ENCODE measurements at places on chromosomes 3 and 15.

DNA sequence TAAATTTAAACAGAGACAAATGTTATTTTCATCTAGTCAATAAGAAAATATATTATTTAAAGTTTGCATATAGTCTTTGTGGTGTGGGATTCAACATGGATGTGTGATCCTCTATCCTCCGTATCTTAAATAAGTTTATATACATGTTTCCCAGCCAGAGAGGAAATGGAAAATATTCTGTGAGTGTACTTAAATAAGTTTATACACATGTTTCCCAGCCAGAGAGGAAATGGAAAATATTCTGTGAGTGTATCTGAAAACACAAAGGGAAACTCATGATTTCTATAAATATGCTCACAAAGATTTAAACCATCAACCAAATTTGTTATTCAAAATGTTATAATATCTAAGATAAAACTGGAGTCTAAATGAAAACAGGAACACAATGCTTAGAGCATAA is 110.0 kb upstream of the MELTF start:
- DNase-seq = no peak

- no peak for DNase-seq
These were observed 24.1 kb upstream of the MRPS22 start for GRCh38 chr3:139319428-139320402.

GRCh38 chr3:162338514-162338913 is 841.9 kb downstream of the OTOL1 start:
- no peak for DNase-seq

DNA sequence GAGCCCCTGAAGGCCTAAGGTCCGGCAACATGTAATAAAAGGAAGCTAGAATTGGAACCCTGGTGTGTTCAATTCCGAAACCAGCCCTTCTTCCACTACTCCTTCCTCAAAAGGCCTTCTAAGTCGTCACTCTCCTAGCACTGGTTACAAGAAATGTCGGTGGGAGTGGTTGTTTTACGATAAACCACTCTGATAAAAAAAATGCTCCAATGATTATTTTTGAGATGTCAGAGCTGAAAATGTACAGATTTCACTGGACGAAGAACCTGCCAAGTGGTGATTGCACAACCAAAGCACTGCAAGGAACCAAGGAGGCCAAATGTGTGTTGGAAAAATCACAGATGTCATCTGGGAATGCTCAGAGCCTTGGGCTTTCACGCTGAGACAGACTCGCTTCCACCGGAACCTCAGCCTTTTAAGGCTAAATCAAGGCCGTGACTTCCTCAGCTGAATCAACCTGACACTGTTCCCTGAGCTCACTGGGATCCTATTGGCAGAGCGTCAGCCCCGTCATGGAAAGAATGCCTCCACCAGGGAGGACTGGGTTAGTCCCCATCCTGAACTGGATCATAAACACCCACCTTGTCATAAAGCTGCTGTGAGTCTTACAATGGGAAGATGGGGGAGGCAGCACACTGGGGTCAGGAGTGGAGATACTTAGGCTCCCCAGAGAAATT is 108.1 kb upstream of the THBS1 start:
- DNase-seq = no peak

GRCh38 chr3:56894881-56895431 is 93.2 kb upstream of the ARHGEF3 start:
- no peak for DNase-seq

DNA sequence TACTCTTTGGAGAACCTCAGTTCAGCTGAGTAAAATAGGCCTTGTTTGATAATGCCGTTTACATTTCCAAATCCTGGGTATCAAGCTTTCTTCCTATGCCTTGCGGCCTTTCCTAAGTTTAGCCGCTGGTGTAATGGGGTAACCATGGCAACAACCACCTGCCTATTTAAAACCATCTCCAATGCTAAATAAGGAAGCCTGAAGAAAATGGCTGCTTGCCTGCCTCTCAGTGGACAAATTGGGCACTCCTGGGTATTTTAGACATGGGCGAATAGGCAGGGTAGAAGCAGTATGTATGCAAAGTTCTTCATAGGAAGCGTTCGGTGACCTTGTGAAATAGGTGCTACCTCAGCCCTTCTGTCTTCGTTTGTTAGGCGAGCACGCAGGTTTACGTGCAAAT is 122.7 kb downstream of the DGKG start:
- DNase-seq = no peak

- DNase-seq = no peak
These were observed 236.9 kb downstream of the DTWD1 start for GRCh38 chr15:49857496-49858475.

DNA sequence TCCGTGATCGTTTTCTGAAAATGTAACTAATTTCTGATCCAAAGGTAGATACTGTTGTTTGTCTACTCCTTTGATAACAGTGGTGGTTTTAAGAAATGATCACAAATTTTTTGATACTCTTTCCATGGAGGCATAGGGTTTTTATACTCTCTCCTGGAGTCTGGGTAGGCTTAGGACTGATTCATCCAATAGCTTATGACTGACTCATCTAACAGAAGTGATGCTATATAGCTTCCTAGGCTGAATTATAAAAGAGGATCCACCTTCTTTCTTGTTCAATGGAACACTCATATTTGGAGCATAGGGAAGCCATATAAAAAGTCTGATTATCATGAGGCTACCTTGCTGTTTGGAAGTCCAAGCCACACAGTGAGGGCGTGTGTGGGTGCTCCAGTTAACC is 84.3 kb downstream of the CHST2 start:
- DNase-seq = no peak

DNA sequence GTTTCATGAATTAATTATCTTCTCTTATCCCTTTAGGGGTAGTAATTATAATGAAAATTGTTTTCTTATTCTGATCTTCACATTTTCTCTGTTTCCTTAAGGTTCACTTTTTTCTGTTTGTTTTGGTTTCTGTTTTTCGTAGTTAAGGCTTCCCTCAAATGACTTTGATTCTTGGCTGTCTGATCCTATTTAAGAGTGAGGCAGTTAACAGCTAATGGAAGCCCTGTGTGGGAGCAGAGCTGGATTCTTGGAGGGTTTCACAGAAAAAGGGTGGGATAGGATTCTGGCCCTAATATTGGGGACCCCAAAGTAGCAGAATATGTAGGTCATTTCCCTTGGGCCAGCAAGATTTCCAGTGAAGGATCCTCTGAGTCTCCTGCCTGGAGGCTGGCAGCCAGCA is 6.8 kb upstream of the AMOTL2 start:
- DNase-seq = no peak

- DNase-seq = no peak
These were observed 173.5 kb downstream of the EPHA3 start for GRCh38 chr3:89280822-89281365.

Data from activated CD8-positive, alpha-beta memory T cell treated with anti-CD3 and anti-CD28 coated beads for 1 hour (primary cell).